Mesothelial cell of epicardium (in vitro differentiated cells): ENCODE measurements at places on chromosomes 6 and 20. TPM values are rescaled to one million over a fixed set of nuclear protein-coding genes. Genes with fewer than 3 reads are reported as not detected.
A peak's percentile ranks its signal among the peaks of the same experiment; 100 is the strongest.

The DEFB126 gene
- total RNA-seq, result not detected in 3 replicates

The VSX1 gene
- total RNA-seq, result not detected in 3 replicates

The OR12D2 gene
- not detected in 3 replicates for total RNA-seq

The RAET1G gene
- total RNA-seq, result not detected in 3 replicates

The ZBTB46 gene
- 11.3 to 11.6 TPM (median 11.6 TPM) in 3 replicates for total RNA-seq

The SLA2 gene
- 0.16 to 0.18 TPM (median 0.18 TPM) in 3 replicates for total RNA-seq

The PARD6B gene
- 52.2 to 59.5 TPM (median 53.0 TPM) in 3 replicates for total RNA-seq

The ZNF165 gene
- total RNA-seq, result 3.7 to 4.6 TPM (median 4.0 TPM) in 3 replicates

GRCh38 chr20:62537649-62538292, 62.0 kb upstream of the GATA5 start:
- DNase-seq, result no peak

GRCh38 chr20:35104685-35105295, 12.2 kb upstream of the TRPC4AP start:
- DNase-seq, result no peak

DNA sequence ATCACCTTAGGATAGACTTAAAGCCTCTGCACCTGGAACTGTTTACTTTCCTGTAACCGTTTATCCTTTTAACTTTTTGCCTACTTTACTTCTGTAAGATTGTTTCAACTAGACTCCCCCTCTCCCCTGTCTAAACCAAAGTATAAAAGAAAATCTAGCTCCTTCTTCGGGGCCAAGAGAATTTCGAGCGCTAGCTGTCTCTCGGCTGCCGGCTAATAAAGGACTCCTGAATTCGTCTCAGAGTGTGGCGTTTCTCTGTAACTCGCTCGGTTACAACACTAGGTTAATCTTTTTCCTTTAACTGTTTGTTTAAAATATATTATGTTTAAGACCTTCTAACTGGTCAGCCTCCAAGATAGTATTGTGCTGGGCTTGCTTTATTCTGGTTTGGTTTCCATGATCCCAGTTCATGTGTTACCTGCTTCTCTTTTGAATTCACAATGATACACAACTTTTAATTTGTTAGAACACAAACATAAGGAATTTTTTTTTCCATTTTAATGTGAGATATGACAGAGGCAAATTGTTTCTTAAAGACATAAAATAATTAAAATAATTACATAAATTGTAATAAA, 8.7 kb upstream of the NQO2 start:
- no peak for DNase-seq

GRCh38 chr6:11189865-11190624, 42.4 kb downstream of the NEDD9 start:
- no peak for DNase-seq

GRCh38 chr20:50982363-50982762, 23.7 kb downstream of the MOCS3 start:
- DNase-seq, result no peak

GRCh38 chr6:9204171-9204570, 768.8 kb upstream of the SLC35B3 start:
- no peak for DNase-seq

GRCh38 chr6:37238381-37238780, 19.2 kb upstream of the TBC1D22B start:
- DNase-seq, result no peak

DNA sequence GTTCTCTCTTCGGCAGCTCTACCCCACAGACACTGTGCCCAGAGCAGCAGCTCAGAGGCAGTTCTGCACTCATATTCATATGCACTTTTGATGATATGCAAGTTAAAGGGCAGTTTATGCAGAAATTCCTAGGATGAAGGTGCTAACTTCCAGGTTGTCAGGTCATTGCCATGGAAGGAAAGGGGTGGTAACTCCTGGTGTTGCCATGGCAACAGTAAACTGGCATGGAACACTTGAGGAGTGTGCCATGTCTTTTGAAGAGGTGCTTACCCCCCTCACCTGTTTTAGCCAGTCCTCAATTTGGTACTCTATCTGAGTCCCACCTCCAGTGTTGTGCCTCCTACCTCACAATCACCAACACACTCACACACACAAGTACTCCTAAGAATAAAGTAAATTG, 539.4 kb upstream of the BTBD3 start:
- DNase-seq, result no peak

DNA sequence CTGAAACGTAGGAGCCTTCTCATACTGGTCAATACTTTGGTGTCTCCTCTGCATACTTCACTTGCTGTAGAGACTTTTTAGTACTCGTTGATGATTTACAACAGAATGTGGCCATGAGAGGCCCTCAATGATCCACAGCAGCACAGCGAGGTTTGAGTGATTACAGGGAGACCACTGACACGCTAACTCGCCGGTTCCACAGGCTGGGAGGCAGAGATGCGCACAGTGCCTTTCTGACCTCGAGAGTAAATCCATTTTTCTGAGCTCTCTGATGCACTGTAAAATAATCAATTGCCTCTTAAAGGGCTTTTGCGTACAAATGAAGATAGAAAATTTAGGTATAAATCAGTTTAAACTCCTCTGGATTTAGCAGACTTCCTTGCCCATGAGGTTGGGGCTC, 56.2 kb upstream of the TBC1D7 start:
- no peak for DNase-seq

DNA sequence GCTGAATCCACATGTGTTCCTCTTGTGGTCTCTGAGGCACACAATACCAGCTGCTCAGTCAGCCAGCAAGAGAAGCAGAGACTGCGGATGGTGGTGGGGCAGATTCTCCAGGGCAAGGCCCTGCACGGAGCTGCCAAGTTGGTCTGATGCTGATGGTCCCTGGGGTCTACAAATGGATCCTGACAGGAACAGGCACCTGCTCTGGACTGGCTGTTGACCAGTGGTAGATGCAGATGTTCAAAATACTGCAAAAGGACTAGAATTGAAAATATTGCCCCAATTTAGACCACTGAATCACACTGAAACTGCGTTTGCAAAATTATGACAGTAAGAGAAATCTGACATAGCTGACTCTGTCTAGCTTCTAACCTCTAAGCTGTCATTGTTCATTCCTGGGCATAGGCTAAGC, 29.6 kb upstream of the TUBB2A start:
- DNase-seq, result no peak

DNA sequence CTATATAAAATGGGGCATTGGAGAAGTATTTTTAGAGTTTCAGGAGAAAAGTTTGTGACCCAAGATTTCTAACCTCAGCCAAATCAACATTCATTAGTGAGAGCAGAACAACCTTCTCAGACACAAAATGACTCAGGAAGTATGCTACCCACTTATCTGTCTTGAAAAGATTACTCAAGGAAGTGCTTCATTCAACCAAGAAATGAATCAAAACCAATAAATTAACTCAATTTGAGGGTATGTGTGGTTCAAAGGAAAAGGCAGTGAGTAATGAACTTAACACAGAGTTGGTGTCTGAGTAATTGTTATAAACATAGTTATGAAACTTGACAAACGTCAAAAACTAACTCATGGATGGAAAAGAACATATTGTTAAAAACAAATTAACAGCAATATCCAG, 227.6 kb downstream of the HAO1 start:
- no peak for DNase-seq

DNA sequence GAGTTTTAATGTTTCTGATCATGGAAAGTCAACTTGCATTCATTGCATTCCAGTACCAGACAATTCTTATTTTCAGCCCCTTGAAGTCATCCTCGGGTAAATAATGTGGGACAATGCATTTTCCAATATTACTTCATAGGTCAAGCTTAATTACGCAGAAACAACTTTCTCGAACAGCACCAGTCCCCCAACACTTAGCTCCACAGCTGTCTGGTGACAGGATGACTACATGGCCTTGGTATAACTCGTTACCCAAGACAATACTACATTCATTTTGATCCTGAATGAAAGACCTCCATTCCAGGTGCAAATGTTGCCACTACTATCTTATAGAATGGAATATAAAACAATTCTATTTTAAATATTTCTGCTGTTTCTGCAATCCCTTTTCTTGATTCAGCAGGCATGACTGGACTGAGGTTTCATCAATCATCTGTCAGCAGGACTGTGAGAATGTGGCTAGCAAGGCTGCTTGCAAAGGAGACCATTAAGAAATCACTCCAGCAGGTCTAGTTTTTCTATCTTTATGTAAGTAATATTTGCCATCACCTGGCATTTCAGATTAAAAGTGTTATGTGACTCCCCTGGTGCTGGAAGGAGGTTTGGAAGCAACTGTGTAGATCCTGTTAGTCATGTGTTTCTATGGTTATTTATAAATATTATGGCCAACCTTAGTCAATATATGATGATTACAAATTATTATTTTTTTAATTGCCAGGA, 147.9 kb downstream of the HAO1 start:
- DNase-seq, result no peak

DNA sequence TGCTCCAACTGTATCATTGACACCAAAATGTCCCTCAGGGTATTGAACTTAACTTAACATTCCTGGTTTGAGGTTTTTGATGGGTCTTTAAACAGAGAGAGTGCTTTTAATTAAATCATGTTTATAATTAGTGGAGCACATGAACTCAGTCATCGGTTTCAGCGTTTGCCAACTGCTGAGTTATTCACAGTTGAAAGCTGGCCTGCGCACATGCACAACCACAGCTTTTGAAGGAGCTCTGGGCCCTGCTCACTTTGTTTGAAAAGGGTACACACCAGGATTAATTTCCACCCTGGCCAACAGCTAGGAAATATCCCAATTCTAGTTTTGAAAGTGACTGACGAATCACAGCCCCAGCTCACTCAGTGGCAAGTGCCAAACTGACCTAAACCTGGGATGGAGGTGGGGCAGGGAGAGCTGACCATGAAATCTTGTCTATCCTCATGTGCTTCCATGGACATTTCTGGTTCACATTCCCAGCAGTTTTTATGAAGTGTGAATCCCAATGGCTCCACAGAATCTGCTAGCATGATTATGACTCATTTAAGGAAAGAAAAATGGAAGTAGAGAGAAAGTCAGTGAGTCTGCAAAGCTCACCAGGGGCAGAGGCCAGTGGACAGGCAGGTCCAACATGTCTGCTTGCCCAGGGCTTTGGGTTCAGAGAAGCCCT, 247.8 kb downstream of the FNDC1 start:
- no peak for DNase-seq

DNA sequence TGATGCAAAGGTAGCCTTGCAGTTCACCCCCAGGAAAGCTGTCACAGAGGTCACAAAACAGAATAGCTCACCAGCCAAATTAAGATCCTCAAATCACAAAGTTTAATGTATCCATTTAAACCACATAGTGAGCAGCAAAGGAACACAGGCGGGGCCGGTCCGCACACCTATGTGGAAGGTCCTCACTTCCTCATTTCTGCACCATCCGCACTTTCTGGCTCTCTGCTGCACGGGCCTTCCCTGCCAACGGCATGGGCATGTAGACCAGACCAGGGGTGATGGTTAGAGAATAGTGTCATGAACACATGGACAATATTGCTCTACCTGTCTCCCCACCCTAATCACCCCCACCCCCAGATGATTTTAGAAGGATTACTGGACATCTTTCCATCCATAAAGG, 12.1 kb upstream of the TBXT start:
- no peak for DNase-seq

DNA sequence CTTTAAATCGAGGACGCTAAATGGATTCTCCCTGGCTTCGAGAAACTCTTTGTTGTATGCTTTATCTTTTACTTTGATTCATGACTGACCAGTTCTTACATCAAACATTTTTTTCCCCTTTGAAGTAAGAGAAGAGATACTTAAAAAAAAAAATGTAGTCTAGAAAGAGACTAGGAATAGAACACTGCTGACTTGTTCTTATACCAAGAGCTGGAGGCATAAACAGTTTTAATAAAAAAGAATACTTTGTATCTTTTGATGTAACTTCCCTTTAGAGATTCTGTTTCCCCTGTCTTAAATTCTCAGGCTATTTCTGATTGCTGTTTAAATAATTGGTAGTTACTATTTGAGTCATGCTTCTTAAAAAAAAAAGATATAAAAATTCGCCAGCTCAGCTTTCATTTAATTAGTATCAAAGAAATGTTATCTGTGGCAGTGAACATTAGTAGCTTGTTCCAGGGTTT, 4.8 kb downstream of the ASXL1 start:
- DNase-seq, result no peak

GRCh38 chr6:32977953-32978324, 9.5 kb downstream of the BRD2 start:
- no peak for DNase-seq

DNA sequence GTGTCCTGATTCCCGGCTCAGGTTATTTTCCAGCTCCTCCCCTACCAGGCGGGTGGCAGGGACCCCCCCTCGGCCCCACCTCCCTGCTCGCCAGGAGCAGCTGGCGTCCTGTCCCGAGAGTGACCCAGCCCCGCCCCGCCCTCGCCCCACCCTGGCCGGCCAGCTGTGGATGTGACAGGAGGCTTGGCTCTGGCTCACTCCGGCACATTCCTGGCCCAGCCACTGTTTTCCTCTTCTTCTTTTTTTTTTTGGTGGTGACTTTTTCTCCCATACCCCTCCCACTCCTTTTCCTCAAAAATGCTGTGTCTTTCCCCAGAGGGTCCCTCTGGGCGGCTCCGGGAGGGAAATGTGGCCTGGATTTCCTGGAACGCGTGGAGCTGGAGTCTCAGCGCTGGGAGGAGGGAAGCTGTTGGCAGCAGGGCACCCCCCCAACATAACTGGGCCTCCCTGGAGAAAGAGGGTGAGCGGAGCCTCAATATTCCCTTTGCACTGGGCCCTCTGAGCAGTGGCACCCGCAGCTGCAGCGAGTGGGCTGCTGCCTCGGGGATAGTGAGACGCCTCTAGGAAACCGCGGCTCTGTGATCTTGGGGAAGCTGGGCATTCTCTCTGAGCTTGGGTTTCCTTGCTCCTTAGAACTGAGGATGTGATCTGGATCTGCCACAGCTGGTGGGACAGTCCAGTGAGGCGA, 28.3 kb upstream of the CSNK2A1 start:
- DNase-seq, result peak; percentile 44

- no peak for DNase-seq
Measured at GRCh38 chr6:34393191-34393965, 909 bp upstream of the NUDT3 start.
